ENCODE measurements at places on chromosomes 16 and 17. TPM values are rescaled to one million over a fixed set of nuclear protein-coding genes. Genes with fewer than 3 reads are reported as not detected.

The CXCL16 gene
- total RNA-seq = 2.7 TPM

- no peak for DNase-seq
These were observed 56.3 kb upstream of the HAS3 start for GRCh38 chr16:69049146-69049545.

GRCh38 chr16:10889855-10890254 lies 12.9 kb downstream of the CIITA start:
- no peak for DNase-seq

GRCh38 chr16:49556249-49556605 lies 182.6 kb downstream of the C16orf78 start:
- DNase-seq = no peak

DNA sequence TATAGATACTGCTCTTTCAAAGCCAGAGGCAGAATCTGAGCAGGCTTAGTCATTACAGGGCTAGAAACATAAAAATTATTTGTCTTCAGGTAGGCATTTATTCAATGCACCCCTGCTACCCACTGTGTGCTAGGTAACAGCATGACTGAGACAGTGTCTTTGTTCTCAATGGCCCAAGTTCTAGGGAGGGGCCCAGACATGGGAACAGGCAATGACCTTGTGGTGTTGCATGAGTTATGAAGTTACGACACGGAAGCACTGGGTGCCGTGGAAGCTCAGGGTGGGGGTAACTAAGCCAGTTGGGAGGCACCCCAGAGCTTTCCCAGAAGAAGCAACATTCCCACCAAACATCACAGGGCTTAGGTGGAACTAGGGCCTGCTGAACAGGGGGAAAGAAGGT lies 87.0 kb downstream of the CPPED1 start:
- no peak for DNase-seq
